ENCODE measurements at places on chromosomes 4 and X. TPM values are rescaled to one million over a fixed set of nuclear protein-coding genes. Genes with fewer than 3 reads are reported as not detected.

The CLDN22 gene
- not detected for total RNA-seq

GRCh38 chr4:41815473-41815872 is 66.9 kb upstream of the PHOX2B start:
- peaks cover 9% of the 10 kb centered on the region for H3K4me1 ChIP-seq
- DNase-seq: no peak
- H3K4me3 ChIP-seq: no peak overlapping the region
- H3K36me3 ChIP-seq: no peaks in the 10 kb centered on the region
- peaks cover 21% of the 10 kb centered on the region for H3K27me3 ChIP-seq

DNA sequence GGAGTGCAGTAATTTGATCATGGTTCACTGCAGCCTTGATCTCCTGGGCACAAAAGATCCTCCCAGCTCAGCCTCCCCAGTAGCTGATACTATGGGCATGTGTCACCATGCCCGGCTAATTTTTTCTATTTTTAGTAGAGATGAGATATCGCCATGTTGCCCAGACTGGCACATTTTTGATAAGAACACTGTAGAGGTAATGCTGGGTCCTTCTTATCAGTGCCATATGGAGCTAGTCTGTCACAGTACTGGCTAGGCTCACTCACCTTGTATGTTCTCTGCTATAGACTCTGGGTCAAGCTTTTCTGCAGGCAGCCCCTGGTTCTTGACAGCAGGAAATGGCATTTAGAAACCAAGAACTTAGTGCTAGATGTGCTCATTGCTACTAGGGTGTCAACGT is 53.9 kb downstream of the BCOR start:
- no peaks in the 10 kb centered on the region for H3K27me3 ChIP-seq
- no peak for DNase-seq
- peaks cover 13% of the 10 kb centered on the region for H3K36me3 ChIP-seq
- H3K27ac ChIP-seq: no peak overlapping the region

DNA sequence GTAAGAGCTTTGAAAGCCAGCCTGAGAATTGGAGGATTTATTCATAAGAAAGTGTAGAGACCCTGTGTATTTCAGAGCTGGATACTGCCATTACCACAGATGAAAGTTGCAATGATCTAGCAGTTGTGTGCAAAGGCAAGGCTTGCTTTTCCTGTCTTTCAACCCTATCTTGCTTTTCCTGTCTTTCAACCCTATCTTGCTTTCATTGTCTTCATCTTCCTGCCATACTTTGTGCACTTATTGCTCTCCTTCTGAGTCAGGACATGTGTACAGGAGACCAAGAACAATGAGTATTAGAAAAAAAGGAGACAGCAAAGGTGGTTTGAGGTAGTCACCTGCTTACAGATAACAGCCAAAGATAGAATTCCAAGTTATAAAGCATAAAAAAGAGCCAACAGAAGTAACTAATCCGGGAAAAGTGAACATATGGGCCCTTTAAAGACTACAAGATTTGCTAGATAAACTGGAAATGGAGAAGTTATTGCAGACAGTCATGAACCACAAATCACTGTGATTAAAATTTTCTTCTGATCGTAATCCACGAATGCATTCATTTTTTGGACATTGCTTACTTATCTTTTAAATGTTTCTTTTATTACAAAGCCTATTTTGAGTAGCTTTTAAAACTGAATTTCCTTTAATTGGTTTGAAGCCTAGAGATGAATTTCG is 17.2 kb downstream of the C1QTNF7 start:
- no peak overlapping the region for H3K27ac ChIP-seq
- H3K36me3 ChIP-seq: no peaks in the 10 kb centered on the region

DNA sequence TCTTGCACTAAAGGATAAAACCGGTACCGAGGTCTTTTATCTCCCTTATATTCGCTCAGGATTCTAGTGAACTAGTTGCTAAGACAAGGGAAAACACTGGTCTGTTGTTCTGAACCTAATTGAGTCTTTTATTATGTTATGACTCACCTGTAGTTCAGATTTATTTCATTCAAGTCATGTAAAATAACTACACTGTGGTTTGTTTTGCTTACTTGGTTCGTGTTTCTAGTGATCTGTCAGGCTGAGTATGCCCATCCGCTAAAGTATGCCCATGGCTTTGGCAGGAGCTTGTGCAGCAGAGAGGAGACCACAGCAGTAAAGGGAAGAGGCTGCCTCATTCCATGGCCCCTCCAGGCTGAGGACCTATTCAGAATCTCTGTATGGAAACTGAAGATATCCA is 126.1 kb downstream of the AFF1 start:
- DNase-seq: peak; percentile 93
- no peaks in the 10 kb centered on the region for H3K27me3 ChIP-seq
- H3K27ac ChIP-seq: peak overlapping the region; percentile 60
- H3K4me3 ChIP-seq: 0 out of 2 replicates have a peak overlapping the region, but pooled peaks have one; percentile 6
- H3K36me3 ChIP-seq: peaks cover 18% of the 10 kb centered on the region
- H3K4me1 ChIP-seq: peaks cover 45% of the 10 kb centered on the region

DNA sequence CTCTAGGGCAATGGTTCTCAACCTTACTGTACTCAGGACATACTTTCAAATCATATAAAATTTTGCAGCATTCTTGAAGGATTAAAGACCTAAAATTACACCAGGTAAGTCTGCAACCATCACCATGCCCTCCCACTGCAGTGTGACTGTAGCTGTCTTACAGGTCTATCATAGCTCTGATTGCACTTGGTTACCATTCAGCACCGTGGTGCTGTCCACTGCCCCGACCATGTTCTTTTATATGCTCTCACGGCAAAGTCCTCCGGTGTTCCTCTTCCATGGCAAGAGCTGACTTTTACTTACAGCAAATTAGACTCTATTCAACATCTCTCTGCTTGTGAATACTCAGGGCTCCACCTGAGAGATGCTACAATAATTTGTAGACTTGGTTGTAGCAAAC is 11.5 kb downstream of the CRMP1 start:
- no peaks in the 10 kb centered on the region for H3K36me3 ChIP-seq
- DNase-seq: no peak
- peaks cover 10% of the 10 kb centered on the region for H3K27me3 ChIP-seq
- H3K27ac ChIP-seq: no peak overlapping the region

GRCh38 chr4:3766036-3766784 is at the start of gene ADRA2C:
Gene ADRA2C, plus strand, starts transcription at chr4:3766385. Its CDS starts 222 bp downstream, at chr4:3766607.
- no peak for DNase-seq
- no peaks in the 10 kb centered on the region for H3K4me1 ChIP-seq
- no peak within 1 kb of the TSS for H3K27ac ChIP-seq
- H3K4me3 ChIP-seq: peak within 1 kb of the TSS; percentile 47
